ENCODE measurements at places on chromosomes 2 and 18. TPM values are rescaled to one million over a fixed set of nuclear protein-coding genes. Genes with fewer than 3 reads are reported as not detected.

OTOS gene
- not detected for total RNA-seq

POTEE gene
- total RNA-seq: not detected

DSC1 gene
- total RNA-seq: 120 TPM

C18orf63 gene
- total RNA-seq: not detected

SDC1 gene
- total RNA-seq: 549 TPM

IL18R1 gene
- total RNA-seq: 7.2 TPM

PDCL3 gene
- total RNA-seq: 20.9 TPM

PDE1A gene
- total RNA-seq: 8.1 TPM

SPATA3 gene
- total RNA-seq: not detected

ABHD1 gene
- not detected for total RNA-seq

UGT1A8 gene
- not detected for total RNA-seq

SEPTIN10 gene
- 152 TPM for total RNA-seq

FZD7 gene
- total RNA-seq: 20.0 TPM

IMPA2 gene
- 396 TPM for total RNA-seq

DSG1 gene
- total RNA-seq: 1,682 TPM

FAHD2A gene
- 52.5 TPM for total RNA-seq
